ENCODE measurements at places on chromosomes 3 and 15.

- no peak for DNase-seq
Measured at GRCh38 chr3:49591615-49592014, 37.3 kb downstream of the BSN start.

DNA sequence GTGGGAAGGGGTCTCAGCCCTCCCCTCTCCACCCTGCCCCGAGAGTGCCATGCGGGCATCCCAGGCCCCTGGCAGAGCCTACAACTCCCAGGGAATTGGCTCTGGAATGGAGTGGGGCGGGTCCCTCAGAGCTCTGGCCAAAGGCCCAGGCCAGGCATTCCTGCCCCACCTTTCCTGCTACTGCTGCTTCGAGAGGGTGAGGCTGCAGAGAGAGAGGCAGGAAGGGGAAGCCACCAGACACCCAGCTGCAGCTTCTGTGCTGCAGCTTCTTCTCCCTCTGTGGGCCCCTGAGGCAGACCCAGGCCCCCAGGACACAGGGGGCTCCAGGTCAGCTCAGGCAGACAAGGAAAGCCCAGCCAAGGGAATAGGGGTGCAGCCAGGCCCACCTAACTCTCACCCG lies 2.7 kb downstream of the ALS2CL start:
- DNase-seq, result peak; percentile 17

DNA sequence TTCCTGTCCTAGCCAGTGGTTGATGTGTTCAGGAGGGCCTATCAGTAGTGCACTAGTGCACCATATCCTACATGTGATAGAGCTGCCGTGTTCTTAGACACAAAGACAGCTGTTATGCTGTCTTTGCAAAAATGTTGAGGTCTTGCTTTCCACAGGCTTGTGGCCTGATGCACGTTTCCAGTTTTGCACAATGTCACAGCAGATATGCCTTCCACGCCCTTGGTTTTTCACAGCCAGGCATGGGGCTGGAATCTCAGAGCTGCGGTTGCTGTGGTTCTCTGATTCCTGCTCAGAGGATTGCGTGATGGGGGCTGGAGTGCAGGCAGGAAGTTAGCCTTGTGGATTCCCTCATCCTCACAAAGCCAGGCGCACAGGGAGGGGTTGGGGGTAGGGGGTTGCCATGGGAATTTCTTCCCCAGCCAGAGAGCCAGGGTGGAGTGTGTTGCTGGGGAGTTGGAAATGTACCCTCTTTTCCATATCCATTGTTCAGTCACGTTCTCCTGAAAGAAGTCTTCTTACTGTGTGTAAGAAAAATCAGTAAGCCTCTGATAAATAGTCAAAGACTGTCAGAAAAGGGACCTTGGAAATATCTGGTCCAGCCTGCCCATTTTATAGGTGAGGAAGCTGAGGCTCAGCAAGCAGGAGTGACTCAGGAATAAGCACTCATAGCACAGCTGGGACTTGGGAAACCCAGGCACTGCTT lies 79.4 kb downstream of the SMAD3 start:
- no peak for DNase-seq

GRCh38 chr3:34024447-34025240 lies 226.2 kb downstream of the PDCD6IP start:
- DNase-seq, result no peak

- no peak for DNase-seq
Measured at GRCh38 chr15:61545763-61546162, 316.7 kb upstream of the RORA start.

DNA sequence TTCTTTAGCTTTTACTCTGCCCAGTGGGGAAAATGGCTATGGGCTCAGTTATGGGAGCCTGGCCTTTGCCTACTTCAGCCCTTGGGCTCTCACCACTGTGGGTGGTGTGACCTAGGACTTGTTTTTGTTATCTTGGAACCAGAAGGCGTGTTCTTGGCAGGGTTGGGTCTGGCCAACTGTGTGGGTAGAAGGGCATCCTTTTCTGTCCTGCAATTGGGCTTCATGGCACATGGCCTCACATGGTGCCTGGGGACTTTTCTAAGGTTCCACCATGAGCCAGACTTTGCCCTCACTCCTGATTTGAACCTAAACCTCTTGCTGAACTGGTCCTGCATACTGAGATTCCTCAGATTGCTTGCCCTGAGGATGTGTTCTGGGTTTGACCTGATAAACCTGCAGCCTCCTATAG lies 1.7 kb downstream of the GLYCTK start:
- no peak for DNase-seq

DNA sequence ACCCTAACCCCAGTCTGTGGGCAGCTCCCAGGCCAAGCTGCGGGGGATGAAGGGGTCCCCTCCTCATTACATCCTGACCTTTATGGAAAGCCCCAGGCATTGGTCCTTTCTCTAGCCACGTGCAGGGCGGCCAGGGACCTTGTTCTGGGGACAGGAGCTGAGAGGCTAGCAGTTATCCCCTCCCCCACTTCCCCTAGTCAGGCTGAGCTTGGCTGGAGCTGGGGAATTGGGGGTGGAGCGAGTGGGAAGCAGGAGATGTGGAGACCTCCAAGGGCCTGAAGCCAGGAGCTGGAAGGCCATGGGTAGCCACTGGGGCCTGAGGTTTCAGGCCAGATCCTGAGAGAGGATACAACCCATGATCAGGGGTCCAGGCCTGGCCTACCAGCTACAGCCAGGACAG lies 45.8 kb downstream of the DNAH1 start:
- no peak for DNase-seq

- DNase-seq, result no peak
Measured at GRCh38 chr15:70171256-70171886, 73.7 kb upstream of the TLE3 start.

DNA sequence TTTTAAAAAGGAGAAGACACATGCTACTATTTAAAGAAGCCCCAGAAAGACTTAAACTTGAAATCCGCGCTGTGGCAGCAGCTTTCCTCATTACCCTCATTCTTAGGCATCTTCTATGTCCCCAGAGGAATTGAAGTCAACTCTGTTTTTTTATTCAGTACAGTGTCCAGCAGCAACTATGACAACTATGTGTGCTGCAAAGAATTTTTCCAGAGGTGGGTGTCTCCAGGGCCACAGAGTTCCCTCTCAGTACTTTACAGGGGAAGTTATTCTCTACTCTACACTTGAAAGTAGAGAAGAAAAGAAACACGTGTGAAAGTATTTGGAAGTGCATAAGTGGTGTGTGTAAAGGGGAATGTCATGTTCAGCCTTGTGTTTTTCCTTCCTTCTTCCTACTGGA lies 32.0 kb downstream of the GATM start:
- no peak for DNase-seq

- DNase-seq, result no peak
Measured at GRCh38 chr3:16378415-16378814, 113.4 kb downstream of the OXNAD1 start.

- no peak for DNase-seq
Measured at GRCh38 chr15:35112346-35112745, 27.3 kb upstream of the NANOGP8 start.

DNA sequence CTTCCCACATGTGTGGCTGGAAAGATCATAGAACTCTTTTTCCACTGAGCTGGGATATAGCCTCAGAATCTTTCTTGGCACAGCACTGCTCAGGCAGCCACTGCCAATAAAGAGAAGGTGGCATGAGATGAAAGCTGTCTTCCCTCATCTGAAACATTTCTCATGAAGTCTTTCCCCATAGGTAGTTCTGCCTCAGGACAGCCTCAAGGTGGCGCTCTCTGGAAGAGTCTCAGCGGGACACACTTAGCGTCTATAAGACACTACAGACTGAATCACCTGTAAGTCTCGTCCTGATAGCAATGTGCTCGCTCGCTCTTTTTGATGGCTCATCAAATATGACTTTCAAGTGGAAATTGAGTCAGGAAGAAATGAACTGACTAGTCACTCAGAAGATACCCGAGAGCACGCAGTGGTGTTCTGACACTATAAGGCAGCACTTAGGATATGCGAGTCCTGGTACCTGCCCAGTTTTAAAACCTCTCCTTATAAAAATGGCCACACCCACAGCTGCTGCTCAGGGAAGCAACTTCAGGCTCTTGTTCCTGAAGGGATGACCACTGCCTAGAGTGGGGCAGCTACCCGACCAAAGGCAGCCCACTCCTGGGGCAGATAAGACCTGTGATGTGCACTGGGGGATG lies 269.5 kb downstream of the SUCLG2 start:
- DNase-seq, result peak; percentile 44

DNA sequence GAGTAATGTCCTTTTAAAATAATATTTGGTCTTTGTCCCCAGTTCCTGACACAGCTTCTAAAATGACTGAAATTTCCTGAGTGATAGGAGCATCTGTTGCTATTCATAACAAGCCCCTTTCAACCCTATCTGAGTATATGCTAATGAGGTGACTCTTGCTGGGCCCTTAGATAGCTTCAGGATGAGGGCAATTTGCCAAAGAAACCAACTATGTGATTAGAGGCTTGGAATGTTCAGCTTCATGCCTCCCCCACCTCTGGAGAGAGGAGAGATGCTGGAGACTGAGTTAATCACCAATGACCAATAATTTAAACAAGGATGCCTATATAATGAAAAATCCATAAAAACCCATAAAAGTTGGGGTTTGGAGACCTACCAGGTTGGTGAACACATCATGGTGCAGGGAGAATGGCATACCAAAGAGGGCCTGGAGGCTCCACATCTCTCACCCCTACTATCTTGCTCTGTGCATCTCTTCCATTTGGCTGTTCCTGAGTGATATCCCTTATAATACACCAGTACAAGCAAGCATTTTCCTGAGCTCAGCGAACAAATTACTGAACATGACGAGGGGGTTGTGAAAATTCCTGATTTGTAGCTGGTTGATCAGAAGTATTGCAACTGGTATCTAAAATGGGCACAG lies 189.2 kb downstream of the ECT2 start:
- DNase-seq, result no peak

- no peak for DNase-seq
Measured at GRCh38 chr3:125960456-125961288, 8.3 kb upstream of the ROPN1B start.

DNA sequence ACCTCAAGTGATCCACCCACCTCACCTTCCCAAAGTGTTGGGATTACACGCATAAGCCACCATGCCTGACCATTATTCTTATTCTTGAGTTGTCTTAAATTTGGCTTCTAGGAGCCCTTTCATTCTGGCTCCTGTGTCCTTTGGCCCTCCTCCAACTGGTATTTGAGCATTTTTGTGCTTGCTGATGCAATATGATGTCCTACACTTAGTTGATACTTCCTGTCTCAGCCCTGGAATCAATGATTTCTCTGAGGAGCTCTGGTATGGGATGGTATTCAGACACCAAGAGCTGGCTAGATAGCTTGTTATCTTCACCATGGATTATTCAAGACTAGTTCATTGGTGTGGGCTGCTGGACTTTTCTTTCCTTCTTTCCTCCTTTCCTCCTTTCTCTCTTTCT lies 25.4 kb downstream of the ZNF621 start:
- no peak for DNase-seq

- DNase-seq, result no peak
Measured at GRCh38 chr3:66299891-66300290, 79.1 kb downstream of the SLC25A26 start.

GRCh38 chr15:51580385-51580784 lies 42.2 kb downstream of the DMXL2 start:
- DNase-seq, result no peak

DNA sequence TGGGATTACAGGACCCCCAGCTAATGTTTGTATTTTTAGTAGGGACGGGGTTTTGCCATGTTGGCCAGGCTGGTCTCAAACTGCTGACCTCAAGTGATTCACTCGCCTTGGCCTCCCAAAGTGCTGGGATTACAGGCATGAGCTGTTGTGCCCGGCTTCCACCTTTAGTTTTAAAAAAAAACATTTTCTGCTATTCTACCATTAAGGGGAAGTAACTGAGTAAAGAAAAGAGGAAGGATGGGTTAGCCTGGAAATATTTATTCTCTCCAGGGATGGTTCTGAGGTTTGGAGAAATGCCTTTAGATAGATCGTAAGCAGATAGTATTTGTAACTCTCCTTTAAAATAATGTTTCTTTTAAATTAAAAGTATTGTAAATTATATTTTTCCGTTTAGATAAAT lies 3.1 kb downstream of the AP4E1 start:
- DNase-seq, result no peak

GRCh38 chr15:70761931-70762468 lies 1.4 kb downstream of the UACA start:
- peak; percentile 34 for DNase-seq

GRCh38 chr15:42577514-42578031 lies 2.2 kb downstream of the STARD9 start:
- DNase-seq, result no peak

DNA sequence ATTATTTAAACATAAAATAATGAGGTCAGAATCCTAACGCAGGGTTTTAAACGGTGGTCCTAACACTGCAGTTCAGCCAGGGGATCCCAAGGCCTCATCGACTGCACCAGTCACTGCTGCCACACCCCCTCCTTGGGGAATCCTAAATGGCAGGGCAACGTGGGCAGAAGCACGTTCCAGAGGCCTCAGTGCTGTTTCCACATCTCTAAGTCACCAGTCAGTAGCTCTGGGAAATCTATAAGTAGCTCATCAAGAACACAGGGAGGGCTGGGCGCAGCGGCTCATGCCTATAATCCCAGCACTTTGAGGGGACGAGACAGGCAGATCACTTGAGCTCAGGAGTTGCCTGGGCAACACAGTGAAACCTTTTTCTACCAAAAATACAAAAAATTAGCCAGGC lies 47.5 kb downstream of the PRTG start:
- no peak for DNase-seq

- DNase-seq, result peak; percentile 69
Measured at GRCh38 chr3:133944641-133945380, 49.1 kb upstream of the RAB6B start.

DNA sequence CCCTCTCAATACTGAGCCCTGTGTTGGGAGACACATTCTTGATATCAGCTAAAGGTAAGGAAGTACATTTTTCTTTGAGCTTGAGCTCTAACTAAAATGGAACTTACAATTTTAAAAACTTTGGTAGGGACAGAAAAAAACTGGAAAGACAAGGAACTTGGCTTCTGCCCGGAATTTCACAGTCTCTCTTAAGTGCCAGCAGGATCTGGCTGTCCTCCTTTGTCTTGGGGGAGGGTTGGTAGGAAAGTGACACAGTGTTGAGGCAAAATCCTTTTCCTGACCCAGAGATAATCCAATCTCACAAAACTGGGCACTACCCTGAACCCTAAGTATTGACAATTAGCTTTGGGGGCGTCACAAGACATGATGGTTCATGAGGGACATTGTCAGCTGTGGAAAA lies 45.3 kb downstream of the ZPLD1 start:
- DNase-seq, result no peak

DNA sequence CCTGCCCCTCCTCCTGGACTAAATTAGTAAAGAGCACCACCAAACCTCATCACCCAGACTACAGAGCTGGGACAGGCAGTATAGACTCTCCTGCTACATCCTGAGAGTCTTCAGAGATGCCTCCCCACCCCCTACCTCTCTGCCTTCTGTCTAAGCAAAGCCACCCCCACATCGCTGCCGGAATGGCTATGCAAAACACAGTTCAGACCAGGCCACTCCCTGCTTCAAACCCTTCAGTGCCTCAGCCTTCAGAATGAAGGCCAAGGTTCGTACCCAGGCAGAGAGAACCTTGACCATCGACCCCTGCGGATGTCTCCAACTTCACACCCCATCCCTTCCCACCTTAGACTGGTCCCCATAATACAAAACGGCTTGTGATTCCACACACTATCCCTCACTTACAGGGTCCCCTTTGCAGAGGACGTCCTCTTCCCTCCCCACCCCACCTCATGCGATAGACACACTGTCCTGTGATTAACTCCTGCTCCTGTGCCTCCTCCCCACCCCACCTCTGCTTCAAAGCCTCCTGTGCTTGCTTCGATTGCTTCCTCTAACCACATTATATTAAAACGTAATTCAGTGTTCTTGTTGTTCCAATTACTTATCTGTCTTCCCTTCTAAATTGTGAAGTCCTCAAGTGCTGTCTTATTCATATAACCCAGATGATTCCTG lies 175.3 kb downstream of the UACA start:
- DNase-seq, result no peak

GRCh38 chr3:14235912-14236295 lies 57.3 kb downstream of the LSM3 start:
- no peak for DNase-seq

Data from ACHN (cell line).